NCI-H460 (cell line): ENCODE measurements at places on chromosomes 5 and 9. TPM values are rescaled to one million over a fixed set of nuclear protein-coding genes. Genes with fewer than 3 reads are reported as not detected.

- DNase-seq = no peak
Observed at GRCh38 chr5:10639846-10640368, 76.0 kb downstream of the ANKRD33B start.

DNA sequence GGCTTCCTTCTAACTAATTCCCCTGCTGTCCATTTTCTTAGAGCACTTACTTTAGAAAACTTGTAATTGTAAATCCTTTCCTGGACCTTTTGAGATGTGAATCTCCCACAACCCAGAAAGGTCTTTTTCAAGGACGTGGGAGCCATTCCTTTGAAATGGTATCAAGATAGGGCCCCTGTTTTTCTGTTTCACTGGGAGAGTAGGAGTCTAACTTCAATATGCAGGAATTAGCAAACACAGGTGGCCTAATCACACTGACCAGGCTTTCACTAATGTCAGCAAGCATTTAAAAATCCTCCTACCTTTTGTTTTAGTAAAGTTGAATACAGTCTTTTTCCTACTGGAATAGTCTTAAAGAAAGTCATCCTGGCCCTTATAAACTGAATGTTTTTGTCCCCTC is 558.3 kb downstream of the PTPRD start:
- no peak for DNase-seq

DNA sequence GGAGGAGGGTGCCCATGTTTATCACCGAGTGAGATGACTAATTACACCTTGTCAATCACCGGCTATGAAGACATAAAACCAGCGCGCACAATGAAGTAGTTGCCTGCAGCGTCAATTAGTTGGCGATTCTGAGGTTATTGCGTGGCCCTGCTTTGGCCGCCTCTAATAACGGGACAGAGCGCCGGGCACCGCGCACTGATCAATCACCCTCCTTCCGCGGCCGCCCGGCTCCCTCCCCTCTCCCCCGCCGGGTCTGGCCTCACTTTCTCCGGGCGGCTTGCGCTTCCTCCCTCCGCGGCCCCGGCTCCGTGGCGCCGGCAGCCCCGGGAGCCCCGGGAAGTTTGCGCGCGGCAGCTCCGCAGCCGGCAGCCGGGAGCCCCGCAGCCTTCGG is 3.3 kb upstream of the LHX2 start:
- no peak for DNase-seq

DNA sequence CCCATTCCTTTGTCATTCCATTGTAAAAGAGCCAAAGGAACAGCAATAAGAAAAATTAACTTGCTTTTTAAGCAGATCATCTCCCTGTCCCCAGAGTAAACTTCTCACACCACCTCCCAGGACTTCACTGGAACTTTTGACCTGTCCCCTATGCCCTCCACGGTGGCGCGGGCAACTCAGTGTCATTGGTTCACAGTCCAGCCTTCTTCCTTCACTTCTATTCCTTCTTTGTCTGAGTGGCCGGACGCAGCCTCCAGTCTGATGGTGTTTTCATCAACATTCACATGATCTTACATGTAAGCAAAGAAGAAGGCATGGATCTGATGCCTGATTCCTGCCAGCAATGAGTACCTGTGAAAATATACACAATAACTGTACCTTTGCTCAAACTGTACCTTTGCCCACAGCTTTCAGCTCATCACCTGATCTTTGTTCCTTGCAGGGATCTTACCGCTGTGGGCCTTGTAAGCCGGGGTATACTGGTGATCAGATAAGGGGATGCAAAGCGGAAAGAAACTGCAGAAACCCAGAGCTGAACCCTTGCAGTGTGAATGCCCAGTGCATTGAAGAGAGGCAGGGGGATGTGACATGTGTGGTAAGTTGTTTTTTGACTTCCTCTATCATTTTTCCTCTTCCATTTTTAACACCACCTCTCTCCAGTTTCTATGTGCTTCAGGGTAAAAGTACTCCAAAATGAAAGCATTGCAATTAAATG is 32.5 kb downstream of the THBS4 start:
- no peak for DNase-seq

DNA sequence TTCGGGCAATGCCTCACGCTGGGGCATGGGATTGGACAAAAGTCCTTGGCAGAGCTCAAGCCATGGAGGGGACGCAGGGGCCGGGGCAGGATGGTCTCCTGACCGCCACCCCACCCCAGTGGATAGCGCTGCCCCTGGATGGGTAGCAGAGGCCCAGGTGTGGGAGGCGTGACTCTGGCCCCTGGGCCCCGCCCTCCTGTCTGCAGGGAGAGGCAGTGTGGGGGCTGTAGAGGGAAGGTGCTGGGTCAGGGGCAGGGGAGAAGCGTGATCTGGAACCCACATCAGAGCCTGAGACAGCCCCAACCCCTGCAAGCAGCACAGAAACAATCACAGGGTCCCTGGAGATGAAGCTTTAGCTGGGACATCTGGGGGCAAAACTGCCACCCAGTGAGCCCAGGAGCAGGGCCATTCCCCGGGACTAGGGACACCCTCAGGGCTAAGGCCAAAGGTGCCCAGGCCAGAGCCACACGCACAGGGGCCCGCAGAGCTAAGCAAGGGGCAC is 36.2 kb downstream of the NACC2 start:
- no peak for DNase-seq

Gene CCDC112
- total RNA-seq = 10.9 and 13.0 TPM in 2 replicates
